ENCODE measurements at places on chromosomes 5 and 9.

DNA sequence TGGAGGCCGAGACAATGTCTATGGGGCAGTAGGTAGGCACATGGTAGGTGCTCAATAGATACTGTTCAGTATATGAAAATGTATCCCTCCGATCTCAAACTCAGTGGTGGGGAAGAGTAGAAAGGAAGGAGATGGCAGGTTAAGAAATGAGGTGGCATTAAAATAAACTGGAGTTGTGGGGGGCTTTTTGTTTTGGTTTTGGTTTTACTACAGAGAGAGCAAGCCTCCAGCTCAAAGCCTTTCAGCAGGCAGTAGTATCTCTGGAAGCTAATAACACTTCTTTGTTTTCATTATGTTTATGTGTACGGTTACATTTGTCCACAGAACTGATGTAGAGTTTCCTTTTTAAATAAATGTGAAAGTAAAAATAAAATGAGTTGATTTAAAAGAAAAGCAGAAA, 8.6 kb downstream of the MFAP3 start:
- no peak for DNase-seq

DNA sequence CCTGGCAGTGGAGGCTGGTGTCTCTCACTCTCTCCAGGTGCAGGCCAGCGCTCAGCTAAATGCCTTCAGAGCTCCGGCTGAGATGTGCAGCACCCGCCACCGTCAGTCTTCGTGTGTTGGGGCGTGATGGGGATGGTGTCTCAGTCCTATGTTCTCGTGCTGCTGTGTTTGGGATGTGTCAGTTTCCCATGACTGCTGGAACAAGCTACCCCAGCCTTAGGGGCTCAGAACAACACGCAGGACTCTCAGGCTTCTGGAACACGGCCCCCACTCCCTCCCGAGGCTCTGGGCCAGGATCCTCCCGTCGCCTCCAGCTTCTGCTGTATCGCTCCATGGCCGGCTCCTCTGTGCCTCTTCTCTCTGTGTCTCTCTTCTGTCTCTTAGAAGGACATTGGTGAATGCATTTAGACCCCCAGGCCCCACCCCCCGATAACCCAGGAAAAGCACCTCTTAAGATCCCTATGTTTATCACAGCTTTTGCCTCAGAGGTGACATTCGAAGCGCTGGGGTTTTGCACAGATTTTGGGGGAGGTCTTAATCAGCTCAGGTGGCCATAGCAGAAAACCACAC, 9.6 kb upstream of the CEP72 start:
- DNase-seq = no peak

DNA sequence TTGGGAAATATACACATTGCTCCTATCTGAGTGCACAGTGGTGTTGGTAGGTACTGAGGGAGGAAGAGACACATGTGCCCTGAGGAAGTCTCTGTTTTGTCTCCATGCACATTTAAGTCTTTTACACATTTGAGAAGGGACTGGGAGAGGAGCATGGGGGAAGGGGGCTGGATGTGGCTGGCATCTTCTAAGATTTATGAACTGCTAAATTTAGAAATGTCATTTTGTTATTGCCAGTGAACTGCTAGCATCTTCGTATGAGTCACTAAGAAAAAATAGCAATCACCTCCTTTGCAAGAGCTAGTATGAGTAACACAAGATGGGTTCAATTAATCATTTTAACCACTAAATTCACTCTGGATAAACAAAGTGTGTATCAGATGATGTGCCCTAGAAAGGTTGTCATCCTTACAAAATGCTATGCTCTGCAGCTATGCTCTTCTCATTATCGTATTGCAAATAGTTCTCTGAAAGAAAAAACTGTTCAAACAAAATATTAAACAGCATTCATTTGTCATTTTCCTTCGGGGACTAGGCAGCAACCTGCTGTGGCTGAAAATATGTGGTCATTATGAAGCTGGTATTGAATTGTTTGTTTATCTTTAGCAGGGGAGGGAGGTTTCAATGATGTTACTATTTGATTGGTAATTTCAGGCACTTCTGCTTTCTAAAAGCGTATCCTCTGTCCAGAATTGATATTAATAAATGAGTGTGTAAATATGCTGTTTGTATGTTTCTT, 236.5 kb downstream of the DMRTA1 start:
- DNase-seq = no peak

DNA sequence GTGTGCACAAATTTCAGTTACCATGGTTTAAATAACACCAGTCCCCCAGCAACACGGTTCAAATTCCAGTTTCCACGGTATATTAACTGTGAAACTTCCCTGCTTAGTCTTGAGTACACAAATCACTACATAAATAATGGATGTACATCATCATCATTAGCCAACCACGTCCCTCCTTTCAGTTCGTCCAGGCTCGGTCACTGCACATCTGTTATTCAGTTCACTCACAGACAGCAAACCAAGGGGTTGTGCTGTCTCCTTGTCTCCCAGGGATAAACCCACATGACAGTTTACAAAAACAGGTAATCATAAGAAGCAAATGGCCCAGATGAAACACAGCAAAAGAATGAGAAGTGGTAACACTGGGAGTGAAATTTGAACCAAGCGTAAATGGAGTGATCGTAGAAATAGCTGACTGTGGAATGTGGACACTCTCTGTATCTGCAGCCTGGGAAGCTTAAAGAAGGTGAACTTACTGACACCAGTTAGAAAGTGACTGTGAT, 61.0 kb upstream of the RAD23B start:
- DNase-seq = peak; percentile 80

DNA sequence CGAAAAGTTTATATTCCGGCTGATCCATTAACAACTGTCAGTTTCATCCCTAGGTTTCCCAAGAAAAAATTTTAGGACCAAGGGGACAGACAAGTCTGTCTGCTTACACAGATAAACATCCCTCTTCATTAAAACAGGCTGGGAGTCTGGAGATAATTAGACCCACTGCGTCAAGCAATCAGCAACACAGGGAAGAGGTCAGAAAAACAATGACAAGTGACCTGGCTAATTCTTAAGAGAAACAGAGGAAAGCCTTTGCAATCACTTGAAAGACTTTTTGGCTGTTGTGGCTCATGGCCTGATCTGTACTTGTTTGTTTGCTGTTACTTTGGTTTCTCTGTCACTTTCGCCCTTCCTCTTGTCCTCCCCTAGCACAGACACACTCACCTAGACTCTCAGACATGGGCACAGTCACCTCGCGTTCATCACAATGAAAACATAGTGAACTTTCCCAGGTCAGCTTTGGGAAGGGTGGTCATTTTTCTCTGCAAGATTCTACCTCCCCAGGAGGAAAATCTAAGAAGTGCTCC, 2.9 kb upstream of the CCDC192 start:
- no peak for DNase-seq

DNA sequence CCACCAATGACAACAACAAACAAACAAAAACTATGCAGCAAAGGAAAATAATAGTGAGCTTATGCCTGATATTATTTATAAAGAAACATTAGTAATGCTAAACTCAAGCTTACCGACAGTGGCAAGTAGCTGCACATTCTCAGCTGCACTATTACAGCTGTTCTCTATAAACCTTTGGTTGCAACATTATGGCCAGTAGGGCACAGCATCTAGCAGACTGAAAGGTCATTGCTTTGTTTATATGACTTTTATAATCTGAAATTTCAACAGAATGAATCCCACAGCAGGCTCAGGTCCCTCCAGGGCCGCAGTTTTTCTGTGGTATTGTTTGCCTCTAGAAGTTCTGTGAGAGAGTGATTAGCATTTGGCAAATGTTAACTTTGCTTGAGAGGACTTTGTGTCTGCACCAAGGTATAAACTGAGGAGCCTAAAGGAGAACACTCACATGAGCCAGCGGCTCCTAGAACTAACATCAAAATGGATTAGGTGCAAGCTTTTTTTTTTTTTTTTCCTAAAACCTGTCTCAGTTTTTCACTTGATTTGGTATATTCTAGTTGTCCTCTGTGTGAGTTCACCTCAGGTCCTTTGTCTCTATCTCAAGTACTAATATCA, 58.3 kb downstream of the IZUMO3 start:
- no peak for DNase-seq

DNA sequence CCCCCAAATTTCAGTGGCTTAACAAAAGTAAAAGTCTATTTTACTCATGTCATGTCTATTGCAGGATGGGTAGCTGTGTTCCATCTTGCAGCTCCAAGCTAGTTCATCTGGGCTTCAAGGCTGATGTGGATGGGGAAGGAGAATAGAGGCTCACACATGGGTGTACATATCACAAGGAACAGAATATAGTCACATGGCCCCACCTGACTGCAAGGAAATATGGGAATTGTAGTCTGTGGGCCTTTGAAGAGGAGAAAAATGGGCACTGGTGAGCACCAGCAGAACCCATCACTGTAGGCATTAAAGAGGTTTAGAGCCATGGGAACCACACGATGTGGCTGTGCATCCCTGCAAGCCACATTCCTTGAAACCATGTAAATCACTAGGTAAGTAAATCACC, 17.9 kb upstream of the TRIO start:
- DNase-seq = no peak

GRCh38 chr5:133896873-133897272, 71.6 kb downstream of the C5orf15 start:
- DNase-seq = no peak

DNA sequence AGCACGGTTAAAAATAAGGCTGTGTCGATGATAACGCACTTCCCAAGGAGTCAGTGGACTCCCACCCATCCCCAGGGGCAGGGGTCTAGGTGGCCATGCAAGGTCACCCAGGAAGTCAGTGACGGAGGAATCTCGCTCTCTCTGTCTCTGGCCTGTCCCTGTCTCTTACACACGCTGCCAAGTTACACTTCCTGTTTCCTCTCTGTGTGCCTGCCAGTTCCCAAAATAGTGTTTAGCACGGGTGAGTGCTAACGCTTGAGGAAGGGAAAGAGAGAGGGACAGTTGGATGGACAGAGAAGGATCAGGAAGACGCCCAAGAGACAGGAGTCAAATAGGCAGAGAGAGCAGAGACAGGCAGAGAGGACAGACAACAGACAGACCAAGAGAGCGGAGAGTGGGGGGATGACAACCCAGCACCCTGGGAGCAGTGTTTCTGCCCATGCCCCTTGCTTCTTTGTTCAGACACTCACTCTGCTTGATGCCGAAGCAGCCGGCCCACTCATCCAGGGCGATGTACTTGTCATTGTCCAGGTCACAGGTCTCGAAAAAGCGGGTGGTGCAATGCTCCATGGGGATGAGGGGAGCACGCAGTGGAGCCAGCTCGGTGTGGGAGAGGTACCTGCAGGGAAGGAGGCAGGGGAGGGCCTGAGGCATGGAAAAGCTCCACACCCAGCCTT, 23.0 kb downstream of the SPARC start:
- no peak for DNase-seq

GRCh38 chr5:143470120-143470519, 66.6 kb upstream of the NR3C1 start:
- no peak for DNase-seq

DNA sequence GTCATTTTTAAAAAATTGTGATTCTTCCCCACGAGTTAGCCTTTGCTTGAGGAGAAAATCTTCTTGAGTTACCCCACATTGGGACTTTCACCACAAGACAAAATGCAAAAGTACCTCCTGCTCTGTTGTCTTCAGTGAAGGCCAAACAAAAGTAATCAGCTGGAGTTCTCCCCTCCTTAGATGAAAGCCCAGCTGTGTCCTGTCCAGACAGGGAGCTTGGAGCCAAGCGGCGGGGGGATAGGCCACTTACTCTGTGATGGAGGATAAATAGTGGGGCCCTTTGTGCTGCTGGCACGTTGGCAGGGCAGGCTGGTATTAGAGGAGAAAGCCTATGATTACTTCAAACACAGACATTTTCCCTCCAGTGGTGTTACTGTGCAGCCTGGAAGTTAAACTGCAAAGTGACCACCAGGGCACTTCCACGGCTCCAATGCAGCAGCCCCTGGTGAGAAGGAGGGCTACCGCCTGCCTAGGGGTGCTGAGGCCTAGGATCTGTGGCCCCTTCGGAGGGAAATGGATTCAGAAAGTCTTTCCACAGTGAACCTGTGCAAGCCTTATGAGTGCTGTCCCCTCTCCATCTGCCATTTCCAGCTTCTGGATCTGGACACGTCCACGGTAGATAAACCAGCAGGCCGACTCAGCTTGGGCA, 155.0 kb downstream of the TMEM167A start:
- no peak for DNase-seq

DNA sequence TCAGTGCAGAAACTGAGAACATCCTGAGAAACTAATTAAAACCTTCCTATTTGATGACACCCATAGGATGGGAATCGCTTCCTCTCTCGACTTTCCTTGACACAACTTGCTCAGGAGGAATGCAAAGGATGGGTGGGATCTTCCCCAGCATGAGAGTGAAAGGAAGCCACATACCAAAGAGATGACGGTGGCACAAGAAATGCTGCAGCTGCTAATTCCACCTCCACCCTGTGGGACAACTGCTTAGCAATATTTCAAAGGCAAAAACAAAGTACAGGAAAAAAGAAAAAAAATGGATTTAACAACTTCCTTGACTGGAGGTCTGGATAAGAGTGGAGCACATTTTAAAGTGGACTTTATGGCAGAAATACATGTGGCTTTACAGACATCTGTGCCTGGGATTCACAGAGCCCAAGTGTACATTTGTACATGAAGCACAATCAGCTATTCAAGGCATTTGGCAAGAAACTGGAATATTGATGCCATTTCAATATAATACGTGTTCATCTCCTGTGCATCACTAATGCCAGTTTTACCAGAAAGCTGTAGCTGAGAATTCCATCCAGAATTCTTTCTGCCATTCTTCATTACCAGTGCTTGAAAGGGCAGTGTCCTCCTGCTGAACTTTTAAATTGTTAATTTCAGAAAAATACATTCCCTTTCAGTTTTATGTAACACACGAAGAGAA, 359.2 kb upstream of the ACTBL2 start:
- peak; percentile 96 for DNase-seq

DNA sequence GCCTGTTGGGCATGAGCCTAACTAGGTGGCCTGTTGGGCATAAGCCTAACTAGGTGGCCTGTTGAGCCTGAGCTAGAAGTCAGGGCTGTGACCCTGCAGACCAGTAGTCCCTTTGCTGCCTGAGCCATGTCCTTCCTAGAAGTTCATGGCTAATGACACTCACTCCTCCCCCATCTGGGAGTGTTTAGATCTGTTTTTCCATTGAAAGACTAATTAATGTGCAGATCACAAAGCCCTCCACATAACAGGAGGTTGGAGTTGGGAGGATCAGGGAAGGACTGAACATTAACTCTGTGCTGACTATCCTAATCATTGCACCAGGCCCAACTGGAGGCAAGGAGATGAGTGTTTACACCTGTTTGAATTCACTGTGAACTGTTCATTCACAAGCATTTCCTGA, 27.6 kb downstream of the SLC25A48 start:
- DNase-seq = no peak

Measured in brain microvascular endothelial cell (primary cell).